ENCODE measurements at places on chromosomes 6 and 20. TPM values are rescaled to one million over a fixed set of nuclear protein-coding genes. Genes with fewer than 3 reads are reported as not detected.

The ERVFRD-1 gene
- total RNA-seq = not detected

DNA sequence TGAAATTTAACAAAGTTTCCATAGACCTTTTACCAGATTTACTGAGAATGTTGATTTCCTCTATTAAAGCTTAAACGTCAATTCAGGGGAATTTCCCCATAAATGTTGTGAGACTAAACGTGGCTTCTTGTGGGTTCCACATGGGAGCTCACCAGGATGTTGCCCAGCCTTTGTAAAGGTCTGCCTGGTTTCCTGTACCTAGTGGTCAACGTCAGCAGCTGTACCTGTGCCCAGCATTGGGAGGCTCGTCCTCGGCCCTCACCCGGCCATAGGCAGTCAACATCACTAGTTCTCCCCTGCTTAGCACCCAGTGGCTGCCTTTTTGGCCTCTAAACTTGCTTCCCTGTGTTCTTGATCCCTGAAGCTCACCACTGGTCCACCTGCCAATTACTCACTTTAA, 22.1 kb upstream of the CD83 start:
- H3K4me3 ChIP-seq = no peak overlapping the region
- no peak for DNase-seq
- no peaks in the 10 kb centered on the region for H3K27me3 ChIP-seq
- peaks cover 18% of the 10 kb centered on the region for H3K4me1 ChIP-seq
- no peak overlapping the region for H3K27ac ChIP-seq

The CDH22 gene
- not detected for total RNA-seq

DNA sequence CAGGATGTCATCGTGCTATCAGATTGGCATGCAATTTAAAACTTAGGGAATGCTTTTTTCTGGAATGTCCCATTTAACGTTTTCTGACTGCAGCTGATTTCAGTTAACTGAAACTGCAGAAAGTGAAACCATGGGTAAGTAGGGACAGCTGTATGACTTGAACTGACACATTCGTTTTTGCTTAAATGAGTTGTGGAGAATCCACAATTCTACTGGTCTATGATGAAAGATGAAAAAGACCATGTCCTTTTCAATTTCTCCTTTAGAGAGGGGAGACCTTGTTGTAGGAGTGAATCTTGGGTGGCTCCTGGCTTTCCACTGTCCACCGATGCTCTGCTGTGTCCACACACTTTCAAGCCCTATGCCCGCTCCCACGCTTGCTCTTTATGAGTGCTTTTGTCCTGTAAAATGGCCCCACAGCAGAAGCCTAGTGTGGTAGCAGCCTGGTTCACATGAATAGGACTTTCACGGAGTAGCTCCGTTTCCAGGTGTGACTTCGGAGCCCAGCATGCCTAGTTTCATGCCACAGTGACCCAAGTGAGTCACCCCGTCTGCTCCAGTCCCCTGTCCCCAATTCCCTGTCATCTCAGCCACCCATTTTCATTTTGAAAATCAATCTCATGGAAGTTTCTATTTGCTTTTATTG, 21.9 kb downstream of the DYNLT1 start:
- H3K4me1 ChIP-seq = peaks cover 6% of the 10 kb centered on the region
- no peak overlapping the region for H3K27ac ChIP-seq
- DNase-seq = no peak
- no peak overlapping the region for H3K4me3 ChIP-seq

The DACT2 gene
- total RNA-seq = not detected

GRCh38 chr6:116564921-116565872, 6.1 kb upstream of the RWDD1 start:
- H3K36me3 ChIP-seq = no peaks in the 10 kb centered on the region
- H3K27ac ChIP-seq = no peak overlapping the region
- H3K4me3 ChIP-seq = peak overlapping the region; percentile 9
- peaks cover 21% of the 10 kb centered on the region for H3K4me1 ChIP-seq
- peaks cover 20% of the 10 kb centered on the region for H3K27me3 ChIP-seq
- no peak for DNase-seq

The OR11A1 gene
- not detected for total RNA-seq

DNA sequence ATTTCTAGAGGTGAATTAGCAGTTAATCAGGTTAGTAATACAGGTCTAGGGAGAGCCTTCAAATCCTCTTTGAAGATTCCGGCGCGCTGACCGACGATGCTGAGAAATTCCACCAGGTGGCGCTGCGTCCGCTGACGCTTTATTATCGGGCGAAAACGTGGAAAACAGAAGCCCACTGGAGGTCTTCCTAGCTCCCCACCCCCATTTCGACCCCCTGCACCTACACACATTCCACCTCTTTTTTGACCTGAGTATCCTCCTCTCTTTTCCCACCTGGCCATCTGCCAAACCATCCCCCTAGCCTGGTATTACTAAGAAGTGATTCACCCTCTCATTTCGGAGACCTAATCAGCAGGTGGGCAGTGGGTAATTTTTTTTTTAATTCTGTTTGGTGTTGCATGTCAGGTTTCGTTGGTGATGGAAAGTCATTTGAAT, 65.4 kb upstream of the RIN2 start:
- no peaks in the 10 kb centered on the region for H3K27me3 ChIP-seq
- no peaks in the 10 kb centered on the region for H3K36me3 ChIP-seq
- peak; percentile 51 for DNase-seq
- no peak overlapping the region for H3K4me3 ChIP-seq

The COX4I2 gene
- not detected for total RNA-seq

DNA sequence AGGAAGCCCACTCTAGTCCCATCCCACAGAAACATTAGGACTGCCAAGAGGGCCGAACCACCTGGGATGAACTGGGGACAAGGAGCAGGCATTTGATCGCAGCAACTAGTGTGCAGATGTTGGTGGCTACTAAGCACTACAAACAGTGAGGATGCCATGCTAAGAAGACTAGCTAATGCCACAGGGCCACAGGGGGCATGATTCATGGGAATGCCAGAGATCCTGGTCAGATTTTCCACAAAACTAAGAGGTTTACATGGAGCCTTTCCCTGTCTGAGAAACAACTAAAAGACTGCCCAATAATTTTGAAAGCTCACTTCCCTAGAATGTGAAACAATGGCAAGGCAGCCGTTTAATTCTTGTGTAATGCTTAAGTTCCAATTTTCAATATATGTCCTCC, 375.9 kb upstream of the PTCHD4 start:
- DNase-seq = no peak
- H3K36me3 ChIP-seq = no peaks in the 10 kb centered on the region
- H3K4me1 ChIP-seq = no peaks in the 10 kb centered on the region
- H3K27me3 ChIP-seq = no peaks in the 10 kb centered on the region

GRCh38 chr6:161308075-161308655, 34.3 kb upstream of the AGPAT4 start:
- no peaks in the 10 kb centered on the region for H3K4me1 ChIP-seq
- no peak overlapping the region for H3K27ac ChIP-seq
- no peaks in the 10 kb centered on the region for H3K27me3 ChIP-seq
- no peak for DNase-seq
- H3K36me3 ChIP-seq = no peaks in the 10 kb centered on the region
- no peak overlapping the region for H3K4me3 ChIP-seq

DNA sequence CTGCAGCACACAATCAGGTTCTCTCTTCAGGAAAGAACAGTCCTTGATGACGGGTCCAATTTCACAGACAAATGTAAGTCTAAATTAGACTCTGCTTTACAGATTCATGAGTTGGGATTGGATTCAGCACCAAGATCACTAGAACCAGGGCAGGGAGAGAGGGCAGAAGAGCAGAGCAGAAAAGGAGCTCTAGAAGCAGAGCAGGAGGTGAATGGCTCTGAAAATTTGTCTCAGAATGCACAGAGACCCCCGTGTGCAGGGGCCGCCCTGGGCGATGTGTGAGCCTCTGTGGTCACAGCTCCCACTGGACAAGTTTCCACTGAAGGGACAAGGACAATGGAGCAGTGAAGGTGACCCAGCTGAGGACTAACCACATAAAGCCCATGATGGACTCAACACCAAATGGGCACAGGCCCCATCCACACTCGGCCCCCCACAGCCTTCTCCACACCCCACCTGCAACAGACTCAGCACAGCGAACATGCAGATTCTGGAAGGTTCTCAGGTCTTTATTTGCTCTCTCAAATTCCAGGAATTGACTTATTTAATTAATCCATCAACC, 3.5 kb downstream of the HLA-B start:
- peaks cover 5% of the 10 kb centered on the region for H3K27me3 ChIP-seq
- H3K4me1 ChIP-seq = peaks cover 53% of the 10 kb centered on the region
- H3K36me3 ChIP-seq = peaks cover 50% of the 10 kb centered on the region
- peak overlapping the region; percentile 92 for H3K4me3 ChIP-seq

The SLC17A1 gene
- total RNA-seq = not detected

GRCh38 chr6:147522597-147522996, 14.1 kb downstream of the SAMD5 start:
- peaks cover 10% of the 10 kb centered on the region for H3K27me3 ChIP-seq
- no peak overlapping the region for H3K4me3 ChIP-seq
- H3K36me3 ChIP-seq = no peaks in the 10 kb centered on the region
- no peak overlapping the region for H3K27ac ChIP-seq

DNA sequence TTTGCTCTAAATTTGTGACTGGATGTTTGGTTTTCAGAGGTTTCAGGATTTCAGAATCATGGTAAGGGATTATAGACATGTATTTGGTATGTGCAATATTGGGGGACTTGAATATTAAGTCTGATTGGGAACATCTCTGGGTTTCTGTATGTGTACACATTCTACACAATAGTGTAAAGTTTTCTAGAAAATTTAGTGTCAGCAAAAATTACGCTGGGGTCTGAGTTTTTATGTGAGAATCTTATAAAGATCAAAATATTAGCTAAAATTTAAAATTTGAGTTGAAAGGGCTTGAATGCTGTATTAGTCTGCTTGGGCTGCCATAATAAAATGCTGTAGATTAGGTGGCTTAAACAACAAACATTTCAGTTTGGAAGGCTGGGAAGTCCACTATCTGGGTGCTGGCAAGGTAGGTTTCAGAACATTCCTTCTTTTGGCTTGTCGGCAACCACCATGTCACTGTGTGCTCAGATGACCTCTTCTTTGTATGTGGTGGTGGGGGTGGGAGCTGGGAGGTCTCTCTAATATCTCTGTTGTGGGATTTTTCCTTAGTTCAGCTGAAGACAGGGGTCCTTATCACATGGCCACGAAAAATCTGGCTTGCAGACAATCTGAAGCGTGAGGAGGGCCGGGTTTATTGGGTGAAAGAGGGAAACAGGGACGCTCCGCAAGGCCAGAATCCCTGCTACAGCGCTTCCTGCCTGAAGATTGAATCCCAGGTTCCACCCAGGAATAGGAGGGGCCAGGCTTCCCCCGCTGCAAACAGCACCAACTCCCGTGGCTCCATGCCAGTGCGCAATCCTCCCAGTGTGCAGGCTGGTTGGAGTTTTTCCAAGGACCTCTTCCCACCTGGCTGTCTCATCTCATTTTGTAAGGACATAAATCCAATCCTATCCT, 299.7 kb downstream of the PLCB1 start:
- peaks cover 9% of the 10 kb centered on the region for H3K4me1 ChIP-seq
- no peaks in the 10 kb centered on the region for H3K36me3 ChIP-seq
- no peaks in the 10 kb centered on the region for H3K27me3 ChIP-seq
- H3K27ac ChIP-seq = no peak overlapping the region
- no peak overlapping the region for H3K4me3 ChIP-seq

DNA sequence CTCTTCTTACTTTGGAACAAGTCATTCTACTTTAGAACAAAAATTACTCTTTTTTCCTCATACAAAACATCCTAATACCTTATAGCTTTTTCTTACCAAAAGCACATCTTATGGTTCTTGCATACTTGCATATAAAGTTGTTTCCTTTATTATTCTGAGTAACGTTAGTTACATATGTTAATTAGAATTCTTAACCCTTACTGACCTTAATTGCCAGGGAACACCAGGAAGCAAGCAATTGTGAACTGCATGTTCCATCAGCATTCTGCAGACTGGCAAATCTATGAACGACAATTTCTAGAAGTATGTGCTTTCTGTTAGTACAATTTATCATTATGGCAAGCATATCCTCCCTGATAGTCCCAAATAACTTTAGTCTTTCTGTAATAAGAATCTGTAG, 831.0 kb downstream of the C6orf118 start:
- no peak overlapping the region for H3K27ac ChIP-seq
- H3K36me3 ChIP-seq = no peaks in the 10 kb centered on the region
- no peaks in the 10 kb centered on the region for H3K27me3 ChIP-seq

GRCh38 chr6:33147807-33148666, 44.2 kb downstream of the COL11A2 start:
- no peak for DNase-seq
- H3K27me3 ChIP-seq = peaks cover 20% of the 10 kb centered on the region
- H3K27ac ChIP-seq = no peak overlapping the region
- peaks cover 2% of the 10 kb centered on the region for H3K36me3 ChIP-seq
- peaks cover 7% of the 10 kb centered on the region for H3K4me1 ChIP-seq
- no peak overlapping the region for H3K4me3 ChIP-seq

DNA sequence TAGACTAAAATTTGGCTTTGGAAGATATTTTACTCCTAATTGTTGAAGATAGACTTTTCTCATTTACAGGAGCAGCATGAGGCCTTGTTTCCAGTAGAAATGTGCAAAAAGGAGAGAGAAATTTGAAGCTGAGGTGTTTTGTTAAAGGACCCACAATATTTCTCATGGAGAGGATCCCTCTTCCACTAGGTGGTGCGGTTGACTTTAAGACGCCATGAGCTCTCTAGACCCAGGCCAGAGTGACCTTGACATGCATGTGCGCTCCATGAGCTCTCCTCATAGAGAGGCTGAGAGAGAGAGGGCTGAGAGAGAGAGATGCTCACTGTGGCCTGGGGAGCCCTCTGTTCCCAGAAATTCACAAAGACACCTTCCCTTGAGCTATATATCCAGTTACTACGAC, 861.2 kb upstream of the EYS start:
- no peak overlapping the region for H3K4me3 ChIP-seq
- no peak for DNase-seq
- H3K36me3 ChIP-seq = no peaks in the 10 kb centered on the region
- H3K27me3 ChIP-seq = no peaks in the 10 kb centered on the region

DNA sequence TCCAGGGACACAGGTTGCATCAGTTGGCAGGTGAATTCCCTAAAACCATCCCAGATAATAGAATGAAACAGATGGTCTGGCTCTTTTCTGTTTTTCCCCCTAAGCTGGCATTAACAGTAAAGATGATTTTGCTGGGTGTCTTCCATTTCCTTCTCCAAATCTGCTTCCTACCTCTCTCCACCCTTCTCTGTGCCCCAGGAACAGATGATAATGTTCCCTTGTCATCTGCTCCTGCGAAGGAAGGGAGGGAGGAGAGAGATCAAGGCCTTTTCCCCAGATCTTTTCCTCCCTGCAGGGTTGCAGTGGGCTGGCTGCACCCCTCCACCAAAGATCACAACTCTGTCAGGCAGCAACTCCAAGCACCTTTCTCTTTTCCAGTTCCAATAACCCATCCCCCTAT, 156.5 kb upstream of the PRDM1 start:
- H3K4me3 ChIP-seq = no peak overlapping the region
- peaks cover 17% of the 10 kb centered on the region for H3K27me3 ChIP-seq
- H3K27ac ChIP-seq = no peak overlapping the region
- no peaks in the 10 kb centered on the region for H3K4me1 ChIP-seq
- no peak for DNase-seq

The EBF4 gene
- not detected for total RNA-seq
